ENCODE measurements at places on chromosomes 11 and 22.

DNA sequence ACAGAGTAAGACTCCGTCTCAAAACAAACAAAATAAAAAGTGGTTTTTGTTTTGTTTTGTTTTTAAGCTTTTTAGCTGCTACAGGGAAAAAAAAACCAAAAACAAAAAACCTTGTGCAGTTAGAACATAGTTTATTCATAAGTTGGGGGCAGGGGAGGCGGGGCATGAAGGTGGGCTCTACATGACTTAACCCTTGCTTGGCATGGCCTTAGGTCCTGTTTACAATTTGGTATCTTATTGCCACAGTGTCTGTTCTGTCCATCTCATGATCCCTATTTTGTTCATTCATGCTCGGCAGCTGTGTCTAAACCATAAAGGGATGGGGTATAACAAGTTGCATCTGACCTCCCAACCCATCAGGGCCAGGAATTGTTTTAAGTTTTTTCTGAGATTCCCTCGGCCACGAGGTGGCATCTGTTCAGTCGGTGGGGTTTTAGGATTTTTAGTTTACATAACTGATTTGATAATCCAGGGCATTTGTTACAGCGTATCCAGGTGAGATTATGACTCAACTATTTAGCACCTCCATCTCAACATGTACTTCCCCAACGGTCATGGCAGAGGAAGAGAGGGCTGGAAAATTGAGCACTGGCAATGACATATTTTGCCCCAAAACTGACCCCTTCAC is 6.9 kb downstream of the AP5B1 start:
- no peak for DNase-seq

- DNase-seq, result peak; percentile 14
Measured at GRCh38 chr11:104967534-104968354, 630 bp downstream of the CASP4 start.

GRCh38 chr11:74949753-74950137 is 679 bp downstream of the SPCS2 start:
- no peak for DNase-seq

GRCh38 chr11:46490666-46491065 is 99.1 kb upstream of the CHRM4 start:
- no peak for DNase-seq

DNA sequence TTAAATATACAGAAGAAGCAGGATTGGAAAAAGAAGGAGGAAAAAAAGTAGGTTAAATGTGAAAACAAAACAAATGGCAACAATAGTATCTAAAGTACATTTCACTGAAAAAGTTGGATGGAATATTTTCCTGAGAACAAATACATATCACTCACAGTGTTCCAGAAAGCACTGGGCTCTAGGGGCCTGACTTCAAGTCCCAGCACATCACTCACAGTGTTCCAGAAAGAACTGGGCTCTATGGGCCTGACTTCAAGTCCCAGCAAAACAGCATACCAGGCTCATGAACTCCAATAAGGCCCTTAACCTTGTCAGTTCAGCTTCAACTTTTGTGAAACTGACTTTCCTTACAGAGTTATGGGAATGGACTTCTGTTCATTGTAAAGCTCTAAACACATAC is 46.0 kb upstream of the CCDC34 start:
- no peak for DNase-seq

GRCh38 chr11:42473106-42473505 is 838.7 kb upstream of the API5 start:
- no peak for DNase-seq

- no peak for DNase-seq
Measured at GRCh38 chr22:47035425-47035881, 273.0 kb downstream of the TBC1D22A start.

GRCh38 chr11:5591613-5592012 is 4.8 kb upstream of the TRIM6 start:
- DNase-seq, result no peak

- DNase-seq, result no peak
Measured at GRCh38 chr22:50734343-50734771, 3.6 kb upstream of the ACR start.

DNA sequence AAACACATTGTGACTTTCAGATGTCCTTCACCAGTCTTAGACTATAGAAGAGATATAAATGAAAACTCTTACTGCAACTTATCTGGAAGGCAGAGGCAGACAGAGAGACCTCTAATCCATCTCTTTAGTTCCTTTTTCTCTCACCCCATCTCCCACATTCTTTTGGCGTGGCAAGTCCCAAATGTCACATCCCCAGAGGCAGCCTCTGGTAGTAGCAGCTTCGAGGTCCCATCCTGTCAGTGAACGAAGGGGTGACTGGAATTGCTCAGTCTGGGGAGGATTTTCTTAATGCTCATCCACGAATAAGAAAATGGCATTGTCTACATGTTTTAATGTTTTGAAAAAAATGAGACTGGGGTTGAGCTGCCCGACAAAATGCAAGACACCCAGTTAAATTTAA is 201.4 kb downstream of the GRIA4 start:
- no peak for DNase-seq

GRCh38 chr11:85827748-85828639 is 17.1 kb upstream of the SYTL2 start:
- peak; percentile 81 for DNase-seq

DNA sequence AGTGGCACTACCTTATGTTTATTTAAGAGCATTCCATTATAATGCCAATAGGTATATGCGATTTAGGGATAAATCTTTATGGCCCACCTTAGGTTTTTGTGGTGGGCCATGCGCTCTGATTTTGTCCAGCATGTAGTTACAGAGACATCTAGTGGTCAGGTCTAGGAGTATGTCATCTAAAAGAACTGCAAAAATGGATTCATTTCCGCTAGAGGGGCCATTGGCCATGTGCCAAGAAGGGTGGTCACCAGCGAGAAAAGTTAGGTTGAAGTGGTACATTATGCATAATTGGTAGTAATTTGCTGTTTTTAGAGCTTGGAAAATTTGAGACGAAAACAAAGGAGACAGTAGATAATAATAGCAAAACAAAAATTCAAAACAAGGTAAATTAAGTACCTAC is 27.7 kb downstream of the LRRC4C start:
- DNase-seq, result no peak

Measured in activated CD4-positive, alpha-beta T cell treated with anti-CD3 and anti-CD28 coated beads, Interleukin-2, Interleukin-4, amounts not matched to agents 100 ng/mL and 50 ng/mL, durations not matched to agents 16 hours and 8 hours (primary cell).